CD4-positive, alpha-beta memory T cell (primary cell): ENCODE measurements at places on chromosomes 7 and 10. TPM values are rescaled to one million over a fixed set of nuclear protein-coding genes. Genes with fewer than 3 reads are reported as not detected.

DNA sequence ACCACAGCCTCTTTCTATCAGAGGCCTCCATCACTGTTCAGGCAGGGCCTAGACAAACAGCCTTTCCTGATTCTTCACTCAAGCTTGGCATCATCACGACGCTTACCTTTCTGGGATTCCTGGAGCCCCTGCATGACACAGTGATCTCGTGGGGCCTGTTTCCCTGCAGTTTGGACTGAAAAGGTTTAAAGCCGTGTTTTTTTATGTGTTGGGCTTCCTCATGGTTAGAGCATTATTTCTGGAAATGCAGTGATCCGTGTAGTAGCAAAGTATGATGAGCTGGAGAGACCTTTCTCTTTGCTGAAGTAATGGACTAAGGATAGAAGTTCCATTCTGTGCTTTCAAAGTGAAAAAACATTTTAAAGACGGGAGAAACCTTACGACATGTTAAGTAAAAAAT, 169.1 kb downstream of the BMPER start:
- no peak overlapping the region for H3K4me3 ChIP-seq
- H3K27ac ChIP-seq = no peak overlapping the region
- no peaks in the 10 kb centered on the region for H3K4me1 ChIP-seq
- no peak for DNase-seq

DNA sequence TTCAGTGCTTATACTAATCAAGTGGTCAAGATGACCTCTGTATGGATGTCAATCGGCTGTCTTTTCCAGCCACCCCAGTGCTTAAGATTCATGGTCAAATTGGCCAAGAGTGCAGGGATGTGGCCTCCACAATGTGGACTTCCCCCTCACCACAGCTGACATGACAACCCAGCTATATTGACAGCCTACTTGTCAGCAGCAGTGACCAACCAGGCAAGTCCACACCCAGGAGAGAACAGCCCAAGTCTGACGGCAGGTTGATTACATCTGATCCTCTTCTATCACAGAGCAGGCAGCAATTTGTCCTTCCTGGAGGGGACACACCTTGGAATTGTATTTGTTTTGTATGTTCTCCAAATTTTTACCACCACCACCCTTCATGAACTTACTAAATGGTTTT, 8.2 kb upstream of the ERVW-1 start:
- H3K27ac ChIP-seq = no peak overlapping the region
- no peaks in the 10 kb centered on the region for H3K27me3 ChIP-seq
- DNase-seq = no peak
- H3K4me1 ChIP-seq = no peaks in the 10 kb centered on the region
- peaks cover 36% of the 10 kb centered on the region for H3K36me3 ChIP-seq

NAT16 gene
- polyA plus RNA-seq = not detected

PAPSS2 gene
- 0.15 TPM for polyA plus RNA-seq

GRID1 gene
- not detected for polyA plus RNA-seq

WDR86 gene
- polyA plus RNA-seq = 10.0 TPM

TEX36 gene
- not detected for polyA plus RNA-seq
